ENCODE measurements at places on chromosomes 16 and 17.
A peak's percentile ranks its signal among the peaks of the same experiment; 100 is the strongest.

DNA sequence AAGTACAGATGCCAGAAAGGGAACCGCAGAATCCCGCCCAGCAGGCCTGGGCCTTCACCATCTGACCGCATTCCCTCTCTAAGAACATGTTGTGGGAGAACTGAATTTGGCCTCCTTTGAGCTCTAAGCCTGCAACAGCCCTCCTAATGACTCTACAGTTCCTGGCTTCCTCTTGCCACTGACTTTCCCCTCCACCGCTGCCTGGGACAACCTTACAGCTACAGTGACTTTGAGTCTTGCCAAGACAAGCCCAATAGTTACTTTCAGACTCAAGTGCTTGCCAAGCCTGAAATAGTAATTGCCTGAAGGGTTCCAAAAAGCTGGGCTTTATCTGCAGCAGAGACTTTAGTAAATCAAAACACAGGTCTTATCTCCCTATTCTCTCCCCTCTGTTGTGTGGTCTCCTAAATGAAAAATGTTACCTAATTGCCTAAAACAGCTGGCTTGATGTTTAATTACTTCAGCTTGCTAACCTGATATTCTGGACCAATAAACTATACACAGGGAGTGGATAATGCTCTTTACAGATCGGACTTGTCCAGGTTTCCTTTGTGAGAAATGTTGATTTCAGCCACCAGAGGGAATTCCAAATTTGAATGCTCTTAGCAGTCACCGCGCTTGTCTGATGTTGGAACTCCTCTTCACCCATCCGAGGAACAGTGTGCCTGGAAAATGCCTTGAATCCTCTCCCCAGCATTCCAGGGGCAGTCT is 85.1 kb upstream of the TBX2 start:
- DNase-seq, result no peak

GRCh38 chr17:33292981-33293867 is at the start of gene ASIC2:
Gene ASIC2 (minus strand): TSS chr17:33293295.
- DNase-seq, result no peak

DNA sequence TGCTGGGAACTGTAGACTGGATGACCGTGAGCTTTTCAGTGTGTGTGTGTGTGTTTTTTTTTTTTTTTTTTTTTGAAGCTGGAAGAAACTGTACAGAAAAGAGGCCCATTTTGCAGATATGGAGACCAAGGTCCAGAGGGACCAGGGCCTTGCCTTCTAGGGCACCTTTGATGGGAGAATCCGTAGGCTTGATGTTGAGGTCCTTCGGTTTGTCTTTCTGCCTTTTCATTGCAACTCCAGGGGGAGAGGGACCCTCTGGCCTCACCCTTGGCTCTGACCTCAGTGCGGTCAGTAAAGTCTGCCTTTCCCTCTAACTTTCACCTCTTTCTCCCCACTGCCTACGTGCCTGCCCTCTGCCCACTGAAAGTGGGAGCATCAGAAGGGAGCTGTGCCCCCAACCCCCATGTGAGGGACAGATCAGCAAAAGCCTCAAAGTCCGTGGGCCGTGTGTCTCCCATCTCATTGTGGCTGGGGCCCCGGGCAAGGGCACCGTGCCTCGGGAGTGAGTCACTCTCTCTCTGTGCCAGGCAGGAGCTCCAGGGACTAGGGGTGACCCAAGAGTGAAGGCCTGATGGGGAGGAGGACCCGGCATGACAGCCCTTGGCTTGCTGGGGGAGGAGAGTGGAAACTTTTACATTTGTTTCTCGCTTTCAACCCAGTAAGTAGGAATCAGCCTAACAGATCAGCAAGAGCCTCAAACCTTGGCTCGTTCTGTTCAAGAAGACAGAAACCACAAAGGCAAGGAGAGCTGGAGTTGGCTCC is 123.6 kb downstream of the CMIP start:
- DNase-seq, result peak; percentile 83

GRCh38 chr17:65446838-65447526 is 114.5 kb downstream of the AXIN2 start:
- no peak for DNase-seq

GRCh38 chr16:72201387-72201786 is 29.4 kb upstream of the PMFBP1 start:
- no peak for DNase-seq

GRCh38 chr16:991345-991744 is 9.8 kb downstream of the SOX8 start:
- no peak for DNase-seq

GRCh38 chr17:62981933-62982332 is 15.9 kb downstream of the TANC2 start:
- no peak for DNase-seq

GRCh38 chr17:66830451-66830850 is 4.5 kb upstream of the CACNG5 start:
- no peak for DNase-seq

- DNase-seq, result no peak
These were observed 42.9 kb upstream of the CDRT4 start for GRCh38 chr17:15510361-15510760.

DNA sequence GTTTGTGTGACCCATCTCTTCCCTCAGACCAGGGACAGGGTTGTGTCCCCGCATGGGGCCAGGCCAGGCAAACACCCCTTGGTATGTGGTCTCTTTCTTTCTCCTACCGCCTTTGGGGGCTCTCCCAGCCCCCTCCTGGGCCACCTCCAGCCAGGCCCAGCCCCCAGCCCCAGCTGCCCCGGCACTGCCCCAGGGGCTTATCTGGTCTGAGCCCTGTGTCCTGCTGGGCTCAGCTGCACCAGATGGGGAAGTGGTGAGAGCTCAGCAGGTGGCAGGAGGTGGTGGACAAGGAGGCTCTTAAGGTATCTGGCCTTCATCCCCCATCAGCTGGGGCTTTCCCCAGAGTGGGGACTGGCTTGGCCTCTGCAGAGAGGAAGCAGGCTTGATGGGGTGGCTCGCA is 8.7 kb downstream of the ADAM11 start:
- no peak for DNase-seq
